AG09309 (cell line): ENCODE measurements at places on chromosomes 3 and 15.
A peak's percentile ranks its signal among the peaks of the same experiment; 100 is the strongest.

GRCh38 chr3:143118630-143119008, 952 bp upstream of the CHST2 start:
- DNase-seq: no peak

- no peak for DNase-seq
Observed at GRCh38 chr3:4394048-4394447, 73.0 kb downstream of the SUMF1 start.

- DNase-seq: no peak
Observed at GRCh38 chr3:47985381-47985780, 30.8 kb downstream of the MAP4 start.

DNA sequence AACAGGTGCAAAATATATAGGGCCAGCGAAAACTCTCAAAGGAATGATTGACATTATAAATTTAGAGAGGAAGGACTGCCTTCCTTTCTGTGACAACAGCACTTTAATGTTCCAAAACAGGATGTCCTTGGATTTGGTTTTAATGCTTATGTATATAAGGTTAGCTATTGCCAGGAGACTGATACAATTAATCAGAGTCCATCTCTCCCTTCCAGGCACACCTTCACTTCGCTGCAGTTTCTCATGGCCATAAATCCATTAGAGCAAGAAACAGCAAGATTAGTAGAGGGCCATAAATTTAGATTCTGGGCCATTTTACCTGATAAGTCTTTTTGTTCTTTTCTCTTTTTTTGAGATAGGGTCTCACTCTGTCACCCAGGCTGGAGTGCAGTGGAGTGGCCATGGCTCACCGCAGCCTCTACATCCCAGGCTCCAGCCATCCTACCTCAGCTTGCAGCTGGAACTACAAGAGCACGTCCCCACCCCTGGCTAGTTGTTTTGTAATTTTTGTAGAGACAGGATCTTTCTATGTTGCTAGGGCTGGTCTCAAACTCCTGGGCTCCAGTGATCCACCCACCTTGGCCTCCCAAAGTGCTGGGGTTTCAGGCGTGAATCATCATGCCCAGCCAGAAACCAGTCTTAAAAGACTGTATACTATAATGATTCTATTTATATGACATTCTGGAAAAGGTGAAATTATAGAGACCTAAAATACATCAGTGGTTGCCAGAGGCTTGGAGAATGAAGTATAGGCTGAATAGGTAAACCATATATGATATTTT, 15.7 kb upstream of the TFRC start:
- no peak for DNase-seq

DNA sequence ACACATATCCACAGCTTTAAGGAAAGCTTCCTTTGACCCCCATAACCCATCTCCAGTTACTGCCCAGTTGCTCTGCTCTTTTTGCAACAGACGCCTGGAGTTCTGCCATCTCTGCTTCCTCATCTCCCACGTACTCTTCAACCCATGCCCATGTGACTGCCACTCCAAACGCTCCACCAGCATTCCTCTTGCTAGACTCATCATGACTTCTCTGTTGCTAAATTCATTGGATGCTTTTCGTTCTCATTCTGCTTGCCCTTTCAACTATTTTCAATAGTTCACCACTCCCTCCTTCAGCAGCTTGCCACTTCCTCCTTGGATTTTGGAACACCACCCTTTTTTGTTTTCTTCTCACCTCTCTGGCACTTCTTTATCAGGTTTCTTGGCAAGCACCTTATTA, 2.7 kb upstream of the KNSTRN start:
- peak; percentile 93 for DNase-seq
